Suppressor macrophage treated with lipopolysaccharide for 1 hour (primary cell): ENCODE measurements at places on chromosomes 4 and X.

DNA sequence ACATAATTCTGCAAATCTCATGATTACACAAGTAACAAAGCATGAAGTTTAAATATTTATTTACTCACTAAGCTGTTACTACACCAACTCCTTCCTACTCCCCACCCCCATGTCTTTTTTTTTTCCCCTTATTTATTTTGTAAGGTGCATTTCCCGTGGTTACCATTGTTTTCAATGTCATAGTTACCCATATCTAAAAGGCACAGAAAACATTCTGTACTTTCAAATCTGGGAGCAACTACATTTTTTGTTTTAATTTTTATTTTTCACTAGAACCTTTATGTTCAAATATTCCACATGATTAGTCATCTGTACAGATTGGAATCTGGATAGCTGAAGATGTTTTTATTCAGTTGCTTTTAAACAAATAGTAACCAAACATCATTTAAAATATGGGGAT lies 62.8 kb downstream of the PPP3CA start:
- DNase-seq = peak; percentile 31

DNA sequence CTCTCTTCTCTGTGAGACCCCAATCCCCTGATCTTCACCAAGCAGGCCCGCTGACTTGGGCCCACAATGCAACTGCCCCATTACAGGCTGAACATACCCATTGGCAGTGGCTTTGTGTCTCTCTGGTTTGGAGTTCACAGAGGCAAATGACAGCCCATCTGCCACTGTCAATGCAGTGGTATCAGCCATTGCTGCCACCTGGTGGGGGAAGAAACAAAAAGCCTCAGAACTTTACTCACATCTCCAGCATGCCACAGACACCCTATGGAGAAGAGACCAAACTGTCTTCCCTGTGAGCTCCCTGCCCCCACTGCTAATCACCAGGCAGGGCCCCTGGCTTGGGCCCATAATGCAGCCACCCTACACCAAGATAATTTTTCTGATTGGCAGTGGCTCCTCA lies 729.3 kb upstream of the ACTRT1 start:
- DNase-seq = no peak

DNA sequence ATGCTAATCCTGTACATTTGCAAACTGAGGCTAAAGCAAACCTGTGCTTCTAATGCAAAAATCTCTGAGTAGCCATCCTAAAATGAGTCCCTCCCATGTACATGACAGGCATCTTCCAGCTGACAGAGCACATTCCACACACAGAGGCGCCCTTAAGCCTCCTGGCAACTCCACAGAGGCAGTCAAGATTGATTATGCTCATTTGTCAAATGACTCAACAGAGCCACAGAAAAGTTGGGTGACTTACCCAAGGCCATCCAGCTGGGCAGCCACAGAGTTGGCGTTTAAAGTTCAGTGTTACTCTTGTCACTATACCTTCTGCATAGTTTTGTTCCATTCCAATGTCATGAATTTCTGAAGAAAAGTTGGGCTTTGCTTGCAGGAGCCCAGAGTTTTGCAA lies 394.6 kb upstream of the FGF13 start:
- DNase-seq = no peak

GRCh38 chr4:929096-929765 lies 2.9 kb downstream of the GAK start:
- DNase-seq = no peak

- peak; percentile 2 for DNase-seq
Observed at GRCh38 chrX:3940000-3940610, 226.7 kb upstream of the PRKX start.

GRCh38 chr4:114385195-114385985 lies 213.2 kb upstream of the UGT8 start:
- DNase-seq = no peak

DNA sequence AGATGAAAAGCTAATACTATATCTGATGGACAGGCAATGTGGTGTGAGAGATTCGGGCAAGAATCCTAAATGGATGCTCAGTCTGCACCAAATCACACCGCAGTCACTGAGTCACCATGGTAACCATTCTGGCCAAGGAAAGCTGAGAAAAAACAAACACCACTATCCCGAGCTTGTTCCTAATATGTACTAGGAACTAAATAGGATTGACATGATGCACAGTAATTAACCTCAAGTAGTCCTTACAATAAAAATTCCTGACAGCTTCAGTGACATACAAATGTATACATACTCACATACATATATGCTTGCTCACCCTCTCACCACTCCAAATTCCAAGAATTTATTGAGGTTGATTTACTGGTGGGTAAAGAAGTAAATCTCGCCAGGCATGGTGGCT lies 1.1 kb upstream of the RAB40A start:
- DNase-seq = no peak

- no peak for DNase-seq
Observed at GRCh38 chr4:142264961-142265360, 581.1 kb downstream of the INPP4B start.

DNA sequence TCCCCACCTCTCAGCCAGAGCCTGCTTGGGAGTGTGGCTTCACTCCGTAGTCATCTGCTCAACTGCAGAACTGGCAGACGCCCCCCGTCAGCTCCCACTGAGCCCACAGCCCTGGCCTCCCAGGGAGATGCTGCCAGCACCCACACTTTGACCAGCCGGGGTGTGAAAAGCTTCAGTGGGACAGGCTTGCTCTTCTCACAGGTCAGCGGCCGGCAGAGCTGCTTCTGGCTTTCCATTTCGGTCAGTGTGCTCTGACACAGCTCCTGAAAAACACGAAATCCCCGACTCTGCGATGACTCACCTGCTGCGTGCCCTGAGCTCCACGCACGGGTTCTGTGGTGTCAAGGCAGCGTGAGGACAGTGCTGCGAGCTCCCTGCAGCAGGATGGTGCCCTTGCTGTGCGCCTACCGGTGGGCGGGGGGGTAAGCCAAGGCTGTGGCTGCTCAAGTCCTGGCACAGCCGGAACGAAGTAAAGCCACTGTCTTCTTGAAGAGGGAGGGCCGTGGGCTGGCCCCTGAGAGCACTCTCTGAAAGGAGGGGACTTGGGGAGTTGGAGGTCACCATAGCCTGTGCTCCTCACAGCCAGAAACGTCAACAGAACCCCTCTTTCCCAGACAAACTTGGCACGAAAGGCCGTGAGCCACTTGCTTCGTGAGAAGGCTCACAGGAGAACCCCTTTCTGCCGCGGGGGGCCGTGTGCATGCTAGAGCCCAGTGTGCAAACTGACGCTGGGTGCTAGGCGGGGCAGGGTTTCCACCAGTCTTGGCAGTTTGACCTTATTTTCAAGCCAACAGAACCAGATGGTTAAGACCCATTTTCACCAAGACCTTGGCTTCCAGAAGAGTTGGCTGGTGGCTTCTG lies 23.6 kb downstream of the NOP14 start:
- DNase-seq = peak; percentile 35

GRCh38 chr4:165548702-165549101 lies 169.9 kb downstream of the CPE start:
- no peak for DNase-seq

DNA sequence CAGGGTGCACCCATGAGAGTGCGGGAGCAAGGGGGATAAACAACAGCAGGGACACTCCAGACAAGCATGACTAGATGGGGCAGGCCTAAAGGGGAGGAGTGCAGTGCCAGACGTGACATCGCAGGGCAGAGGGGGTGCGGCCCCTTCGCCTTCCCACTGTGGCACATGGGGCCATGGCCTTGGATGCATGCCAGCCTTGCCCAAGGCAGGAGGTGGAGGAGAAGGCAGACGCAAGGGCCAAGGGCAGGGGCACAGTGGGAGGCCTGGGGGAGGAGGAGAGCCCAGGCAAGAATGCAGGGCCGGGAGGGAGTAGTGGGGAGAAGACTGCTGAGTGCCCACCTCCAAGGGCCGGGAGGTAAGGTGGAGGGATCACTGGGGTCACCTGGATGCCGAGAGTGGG lies 21.6 kb downstream of the PNMA6E start:
- DNase-seq = no peak

DNA sequence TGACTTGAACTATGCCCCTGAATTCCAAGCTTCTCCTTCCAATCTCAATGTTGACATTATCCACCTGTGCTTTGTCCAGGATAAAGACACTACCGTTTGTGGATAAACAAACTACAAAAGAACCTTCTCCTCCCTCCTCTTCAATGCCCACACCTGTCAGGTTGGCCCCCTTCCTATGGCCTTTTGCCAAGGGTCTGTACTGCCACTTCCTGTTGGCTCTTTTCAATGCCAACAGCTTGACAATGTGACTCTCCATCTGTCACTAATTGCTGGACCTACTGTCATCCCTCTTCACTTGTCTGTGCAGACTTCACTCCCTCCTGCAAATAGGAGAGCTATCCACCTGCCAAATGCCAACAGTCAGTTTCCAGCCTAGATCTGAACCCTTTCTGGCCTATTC lies 35.8 kb upstream of the MID1 start:
- DNase-seq = no peak

- no peak for DNase-seq
Observed at GRCh38 chr4:185204238-185204910, 574 bp upstream of the CFAP97 start.
